ENCODE measurements at places on chromosomes 3 and 15. TPM values are rescaled to one million over a fixed set of nuclear protein-coding genes. Genes with fewer than 3 reads are reported as not detected.
A peak's percentile ranks its signal among the peaks of the same experiment; 100 is the strongest.

Gene BFSP2
- polyA plus RNA-seq, result not detected

Gene DISP2
- polyA plus RNA-seq, result 0.61 TPM

Gene ZMYND10
- polyA plus RNA-seq, result 19.5 TPM

Gene GRK7
- polyA plus RNA-seq, result 0.14 TPM

Gene FAM3D
- 3.6 TPM for polyA plus RNA-seq

Gene PIAS1
- polyA plus RNA-seq, result 63.5 TPM

Gene FRMD4B
- polyA plus RNA-seq, result 77.3 TPM

Gene EIF4A2
- 925 TPM for polyA plus RNA-seq

Gene SHF
- 42.1 TPM for polyA plus RNA-seq

Gene SAMMSON
- 0.20 TPM for polyA plus RNA-seq

Gene ARHGEF26
- polyA plus RNA-seq, result 29.8 TPM

- DNase-seq, result no peak
Measured at GRCh38 chr15:99344639-99345038, 93.4 kb downstream of the LRRC28 start.

- no peak for DNase-seq
Measured at GRCh38 chr15:60793656-60794055, 314.7 kb upstream of the ICE2 start.

DNA sequence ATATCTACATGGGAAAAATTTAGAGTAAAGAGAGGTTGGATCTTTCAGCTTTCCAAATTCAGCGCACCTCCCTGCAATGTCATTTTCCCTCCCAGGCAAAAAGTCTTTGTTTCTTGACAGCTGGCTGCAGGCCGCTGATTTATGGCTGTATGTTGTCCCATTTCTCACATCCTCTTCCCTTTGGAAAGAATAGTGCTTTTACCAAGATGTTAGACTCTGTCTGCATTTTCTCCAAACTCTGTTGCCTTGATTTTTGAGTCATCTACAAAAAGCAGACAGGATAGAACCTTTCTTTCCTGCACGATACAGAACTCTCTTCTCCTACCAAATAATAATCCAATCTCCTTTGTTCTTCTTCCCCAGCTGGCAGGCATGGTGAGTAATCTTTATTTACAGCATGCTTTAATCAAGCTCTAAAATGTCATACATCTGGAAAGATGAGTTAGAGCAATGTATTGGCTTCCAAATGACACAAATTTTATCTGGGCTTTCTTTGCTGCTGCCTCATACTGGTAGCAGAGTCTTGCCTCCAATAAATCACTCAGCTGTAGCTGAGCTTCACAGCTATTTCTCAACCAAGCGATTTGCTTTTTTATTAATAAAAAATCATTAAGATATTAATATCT lies 101.9 kb downstream of the PIK3R4 start:
- DNase-seq, result no peak

DNA sequence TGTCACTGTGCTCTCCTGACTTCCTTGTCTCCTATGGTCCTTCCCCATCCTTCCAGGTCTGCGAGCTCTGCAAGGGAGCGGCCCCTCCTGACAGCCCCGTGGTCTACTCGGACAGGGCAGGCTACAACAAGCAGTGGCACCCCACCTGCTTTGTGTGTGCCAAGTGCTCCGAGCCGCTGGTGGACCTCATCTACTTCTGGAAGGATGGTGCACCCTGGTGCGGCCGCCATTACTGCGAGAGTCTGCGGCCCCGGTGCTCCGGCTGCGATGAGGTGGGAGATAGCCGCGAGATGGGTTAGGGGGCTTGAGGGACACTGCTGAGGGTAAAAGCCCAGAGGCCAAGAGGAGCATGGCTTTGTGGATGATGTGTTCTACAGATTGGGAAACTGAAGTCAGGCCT lies 63.8 kb downstream of the LMCD1 start:
- DNase-seq, result no peak

- peak; percentile 51 for DNase-seq
Measured at GRCh38 chr3:9732080-9732739, 675 bp downstream of the BRPF1 start.

DNA sequence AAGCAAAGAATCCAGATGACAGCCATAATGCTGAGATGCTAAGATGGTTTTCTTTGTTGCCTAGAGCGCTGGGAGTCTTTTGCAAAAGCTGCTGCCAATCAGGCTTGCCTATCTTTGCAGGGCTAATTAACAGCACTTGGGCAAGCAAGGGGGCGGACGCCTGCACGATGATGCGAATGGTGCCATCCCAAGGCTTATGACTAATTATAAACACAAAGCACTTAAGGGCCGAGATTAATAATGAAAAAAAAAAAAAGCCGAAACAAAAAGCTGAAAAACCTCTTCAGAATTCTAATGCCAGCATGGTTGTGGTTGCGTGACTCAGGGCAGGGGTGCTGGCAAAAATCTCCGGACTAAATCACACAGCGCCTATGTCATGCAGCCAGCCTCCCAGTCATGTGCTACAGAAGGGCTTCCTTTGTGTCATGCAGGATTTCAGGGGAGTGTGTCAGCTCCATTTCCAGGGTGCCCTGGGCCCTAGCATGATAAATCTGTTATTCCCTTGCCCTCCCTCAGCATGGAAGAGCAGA lies 185.0 kb upstream of the ANKRD28 start:
- no peak for DNase-seq

- DNase-seq, result no peak
Measured at GRCh38 chr3:141940194-141940776, 63.8 kb downstream of the ATP1B3 start.

DNA sequence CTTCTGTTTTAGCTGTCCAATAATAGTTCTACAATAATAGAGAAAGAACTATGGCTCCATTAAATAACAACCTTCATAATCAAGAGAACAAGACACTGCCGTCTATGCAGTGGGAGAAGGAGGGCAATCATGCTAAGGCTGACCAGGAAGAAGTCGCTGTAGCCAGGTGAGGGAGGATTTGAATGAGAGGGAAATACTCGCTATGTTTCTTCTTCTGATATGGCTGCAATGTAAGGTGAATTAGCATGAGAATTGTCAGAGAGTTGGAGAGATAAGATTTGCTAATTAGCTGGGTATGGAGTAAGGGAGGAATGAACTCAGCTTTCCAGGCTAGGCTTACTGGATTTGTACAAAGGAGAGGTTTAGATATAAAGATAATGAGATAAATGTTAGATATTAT lies 555.4 kb upstream of the ZNF385D start:
- no peak for DNase-seq

- DNase-seq, result no peak
Measured at GRCh38 chr3:68751888-68752287, 180.5 kb downstream of the TAFA4 start.

- no peak for DNase-seq
Measured at GRCh38 chr3:181622365-181622764, 89.4 kb upstream of the SOX2 start.

GRCh38 chr15:74423431-74424257 lies 10.1 kb downstream of the SEMA7A start:
- peak; percentile 37 for DNase-seq

DNA sequence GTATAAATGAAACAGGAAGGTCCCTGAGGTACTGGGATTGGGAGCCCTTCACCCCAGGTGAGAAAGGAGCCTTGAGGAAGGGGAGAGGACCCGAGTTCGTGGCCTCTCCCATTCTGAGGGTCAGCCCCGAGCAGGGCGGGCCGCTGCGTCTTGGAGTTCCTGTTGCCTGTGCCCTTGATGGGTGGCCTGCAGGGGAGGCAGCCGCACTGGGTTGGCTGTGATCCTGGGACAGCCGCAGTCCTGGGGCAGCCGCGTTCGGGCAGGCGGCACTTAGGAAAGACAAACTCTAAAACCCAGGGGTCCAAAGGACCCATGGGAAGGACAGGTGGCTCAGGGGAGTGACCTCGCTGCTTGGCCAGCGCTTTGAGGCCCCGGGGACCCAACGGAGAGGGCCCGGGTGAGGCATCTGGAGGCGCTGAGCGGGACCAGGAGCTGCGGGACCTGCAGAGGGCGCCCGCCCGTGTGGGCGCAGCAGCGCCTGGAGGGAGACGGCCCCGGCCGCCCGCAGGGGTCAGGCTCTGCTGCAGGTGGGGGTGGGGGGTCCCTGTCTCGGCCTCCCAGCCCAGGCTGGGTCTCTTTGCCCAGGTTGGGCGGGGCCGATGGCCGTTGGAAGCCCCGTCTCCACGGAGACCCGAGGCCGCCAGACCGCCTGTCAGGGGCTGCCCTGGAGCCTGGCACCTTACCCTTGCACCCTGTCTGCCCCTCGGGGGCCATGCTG lies 65.1 kb downstream of the HMCES start:
- DNase-seq, result no peak

DNA sequence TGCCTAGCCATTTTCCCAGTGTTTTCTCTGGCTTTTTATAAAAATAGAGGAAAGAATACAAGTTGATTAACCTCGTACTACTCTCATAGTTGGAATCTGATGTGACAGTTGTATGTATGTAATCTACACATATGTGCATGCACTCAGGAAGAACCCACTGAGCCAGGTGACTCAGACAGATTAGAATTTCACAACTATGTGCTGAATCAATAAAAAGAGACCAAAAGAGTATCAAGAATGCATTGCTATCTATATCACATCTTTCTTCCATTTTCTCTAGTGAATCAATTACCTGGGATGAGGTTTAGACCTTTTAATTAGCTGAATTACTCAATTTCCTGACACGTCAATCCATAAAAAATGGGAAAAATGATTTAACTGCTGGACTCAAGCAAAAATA lies 319.3 kb upstream of the ATP10A start:
- no peak for DNase-seq

DNA sequence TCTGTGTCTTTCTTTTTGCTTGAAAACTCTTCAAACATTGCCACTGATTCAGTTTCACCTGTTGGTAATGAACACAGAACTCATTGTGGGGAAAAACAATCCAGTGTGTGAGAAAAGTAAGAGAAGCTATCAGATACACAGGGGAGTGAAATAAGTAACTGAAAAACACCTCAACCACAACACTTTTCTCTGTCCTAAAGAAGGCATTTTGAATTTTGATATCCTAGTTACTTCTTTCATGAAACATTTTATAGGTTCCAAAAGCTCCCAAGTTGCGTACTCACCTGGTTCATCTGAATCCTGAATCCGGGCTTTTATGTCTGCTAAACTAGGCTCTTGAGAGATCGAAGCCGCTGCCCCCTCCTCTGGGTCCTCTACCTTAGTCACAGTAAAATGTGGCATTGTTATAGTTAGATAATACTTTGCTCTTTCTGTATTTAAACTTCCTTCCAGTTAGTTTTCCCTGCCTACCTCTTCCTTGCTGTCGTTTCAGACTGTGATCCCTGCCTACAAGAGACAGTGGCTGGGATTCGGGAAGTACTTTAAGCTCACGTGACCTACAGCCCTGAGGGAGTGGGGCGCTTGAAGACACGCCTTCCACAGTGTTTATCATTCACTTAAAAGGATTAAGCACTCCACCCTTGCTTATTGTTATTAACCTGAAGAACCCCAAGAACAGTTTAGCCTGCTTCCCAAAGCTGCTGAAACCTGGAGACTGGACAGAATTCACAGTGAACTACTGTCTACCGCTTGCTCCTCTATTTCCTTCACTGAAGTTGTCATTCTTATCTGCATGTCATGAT lies 19.1 kb downstream of the SLC12A6 start:
- DNase-seq, result peak; percentile 80

GRCh38 chr3:12791430-12791829 lies 5.0 kb upstream of the CAND2 start:
- no peak for DNase-seq

DNA sequence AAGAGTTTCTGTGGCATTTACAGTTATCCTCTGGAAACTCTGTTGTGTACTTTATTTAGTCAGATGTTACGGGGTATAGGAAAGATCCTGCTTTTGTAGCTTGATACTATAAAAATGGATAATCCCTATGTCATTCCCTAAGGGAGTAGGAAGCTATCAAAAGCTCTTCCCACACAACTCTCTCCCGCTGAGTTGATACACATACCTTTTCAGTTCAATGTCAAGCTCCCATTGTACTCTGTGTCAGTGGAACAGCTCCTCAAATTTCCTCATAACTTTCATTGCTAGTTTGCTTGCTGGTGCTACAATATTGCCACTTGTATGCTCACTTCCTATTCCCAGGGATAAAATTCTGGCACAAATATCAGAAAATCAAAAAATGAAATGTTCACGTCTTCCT lies 893.3 kb upstream of the GBE1 start:
- no peak for DNase-seq

GRCh38 chr15:66730168-66731021 lies 28.4 kb downstream of the SMAD6 start:
- no peak for DNase-seq

- DNase-seq, result peak; percentile 85
Measured at GRCh38 chr3:24495326-24495994, 810 bp upstream of the THRB start.

DNA sequence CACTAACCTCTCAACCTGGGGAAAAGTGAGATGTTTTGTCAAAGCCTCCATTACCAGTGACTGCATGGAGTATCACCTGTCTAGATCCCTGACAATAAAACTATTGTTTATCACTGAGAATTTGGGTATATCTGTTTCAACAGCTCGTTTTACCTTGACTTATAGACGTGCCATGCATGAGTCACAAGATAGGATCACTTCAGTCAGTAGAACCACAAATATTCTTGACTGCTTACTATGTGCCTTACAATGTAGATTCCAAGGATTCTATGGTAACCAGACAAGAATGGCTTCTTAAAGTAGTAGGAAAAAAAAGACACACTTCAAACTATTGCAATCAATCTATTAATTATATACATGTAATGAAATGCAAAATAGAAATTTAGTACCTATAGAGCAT lies 55.7 kb upstream of the GRM7 start:
- no peak for DNase-seq

- no peak for DNase-seq
Measured at GRCh38 chr15:26372706-26373105, 400.2 kb downstream of the GABRB3 start.

- DNase-seq, result no peak
Measured at GRCh38 chr3:67832817-67833216, 178.4 kb upstream of the SUCLG2 start.

DNA sequence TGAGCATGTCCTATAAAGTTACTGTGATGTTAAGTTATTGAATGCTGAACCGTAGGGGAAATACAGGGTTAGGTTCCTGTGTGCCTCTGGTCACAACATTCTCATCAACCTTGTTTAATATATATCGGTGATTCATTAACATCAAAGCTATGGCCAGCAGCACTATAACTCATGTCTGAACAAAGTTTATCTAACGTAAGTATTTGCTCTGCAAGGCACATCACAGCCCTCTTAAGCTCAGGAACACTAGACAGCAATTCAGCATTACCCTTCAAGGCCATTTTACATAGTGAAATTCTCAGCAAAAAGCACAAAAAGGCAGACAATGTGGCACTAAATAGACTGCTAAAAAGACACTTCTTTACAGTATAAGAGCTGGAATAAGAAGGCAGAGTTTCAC lies 48.2 kb upstream of the FNDC3B start:
- no peak for DNase-seq

Data from left lung (tissue), 14 donors.